ENCODE measurements at places on chromosomes 4 and X.

DNA sequence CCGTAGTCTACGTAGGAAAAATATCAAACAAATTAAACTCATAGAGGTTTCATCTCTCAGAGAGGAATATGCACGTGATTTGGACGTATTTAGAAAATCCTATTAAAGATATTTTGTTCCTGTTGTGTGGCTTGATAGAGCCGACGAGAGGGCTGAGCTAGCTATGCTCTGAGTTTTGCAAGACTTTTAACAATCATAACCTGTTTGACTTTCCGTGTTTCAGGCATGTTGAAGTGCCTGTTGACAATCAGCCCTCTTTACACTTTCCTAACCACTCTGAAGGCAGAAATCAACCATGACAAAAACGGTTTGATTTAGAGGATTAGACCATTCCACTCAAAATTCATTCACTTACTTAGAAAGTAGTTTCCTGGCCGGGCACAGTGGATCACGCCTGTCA, 297.3 kb downstream of the ASMT start:
- DNase-seq: no peak

- no peak for DNase-seq
Observed at GRCh38 chr4:62871078-62871477, 1538.2 kb downstream of the TECRL start.

- DNase-seq: no peak
Observed at GRCh38 chrX:10077425-10078188, 79.2 kb upstream of the CLCN4 start.

DNA sequence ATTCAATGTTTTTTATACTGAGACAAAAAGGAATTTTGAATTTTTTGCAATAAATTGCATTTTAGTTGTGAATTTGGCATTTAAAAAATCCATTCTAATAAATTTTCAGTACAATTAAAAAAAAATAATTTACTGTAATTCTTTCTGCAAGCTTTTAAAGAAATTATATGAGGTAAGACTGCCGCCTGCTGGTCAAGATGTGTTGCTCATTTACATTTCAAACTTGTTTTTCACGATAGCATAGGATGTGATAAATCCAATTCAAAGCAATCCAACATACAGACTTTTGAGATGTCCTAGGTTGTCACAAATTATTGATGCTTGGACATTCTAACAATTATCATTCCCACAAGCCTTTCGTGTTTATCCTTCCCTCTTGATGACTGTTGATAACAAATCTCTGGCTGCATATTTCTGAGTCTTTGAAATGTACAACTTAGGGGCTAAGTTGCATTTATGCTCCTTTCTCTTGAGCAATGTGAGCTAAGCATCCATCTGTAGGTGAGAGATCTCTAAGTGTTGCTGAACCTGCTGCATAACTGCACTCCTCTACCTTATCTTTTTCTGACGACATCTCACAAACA, 21.7 kb upstream of the MFAP3L start:
- no peak for DNase-seq

- no peak for DNase-seq
Observed at GRCh38 chr4:48299560-48299959, 29.9 kb upstream of the TEC start.

All from right forelimb (tissue), 1 donor.